ENCODE measurements at places on chromosomes 1 and 21. TPM values are rescaled to one million over a fixed set of nuclear protein-coding genes. Genes with fewer than 3 reads are reported as not detected.
A peak's percentile ranks its signal among the peaks of the same experiment; 100 is the strongest.

ZSCAN20 gene
- total RNA-seq, result 4.7 TPM

DNA sequence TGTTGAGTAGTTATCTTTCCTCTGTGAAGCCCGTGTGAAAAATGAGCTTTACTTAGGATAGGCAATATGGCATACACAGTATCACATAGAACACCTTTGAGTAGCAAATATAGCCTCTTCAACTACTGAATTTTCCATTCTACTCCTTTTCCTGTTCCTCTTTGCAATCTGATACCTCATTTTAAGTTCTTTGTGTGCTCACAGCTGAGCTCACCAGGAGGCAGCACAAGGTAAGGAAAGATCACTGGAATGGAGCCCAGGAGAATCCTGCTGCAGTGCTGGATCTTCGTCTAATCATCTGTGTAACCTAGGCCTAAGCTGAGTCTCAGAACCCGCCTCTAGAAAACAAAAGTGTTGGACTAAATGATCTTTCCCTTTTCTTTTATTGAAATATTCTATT lies 171.0 kb downstream of the LRRC40 start:
- DNase-seq, result no peak

- DNase-seq, result no peak
Measured at GRCh38 chr1:186878356-186878755, 49.6 kb downstream of the PLA2G4A start.

DNA sequence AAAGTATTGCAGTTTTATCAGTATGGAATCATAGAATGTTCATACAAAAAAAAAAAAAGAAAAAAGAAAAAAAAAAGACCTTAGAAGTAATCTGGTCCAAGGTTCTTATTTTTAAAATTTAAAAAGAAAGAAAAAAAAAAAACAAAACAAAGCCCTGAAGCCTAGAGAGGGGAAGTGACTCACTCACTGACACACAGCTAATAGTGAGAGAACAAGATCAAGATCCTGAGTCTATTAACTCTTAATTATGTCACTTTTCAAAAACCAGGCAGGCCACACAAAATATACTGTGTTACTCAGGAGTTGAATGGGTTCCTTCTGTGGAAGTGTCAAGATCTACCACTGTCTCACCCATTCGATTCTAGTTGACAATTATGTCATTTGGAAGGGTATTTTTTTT lies 433.9 kb upstream of the DAB1 start:
- DNase-seq, result no peak

CELA3B gene
- total RNA-seq, result not detected

DNA sequence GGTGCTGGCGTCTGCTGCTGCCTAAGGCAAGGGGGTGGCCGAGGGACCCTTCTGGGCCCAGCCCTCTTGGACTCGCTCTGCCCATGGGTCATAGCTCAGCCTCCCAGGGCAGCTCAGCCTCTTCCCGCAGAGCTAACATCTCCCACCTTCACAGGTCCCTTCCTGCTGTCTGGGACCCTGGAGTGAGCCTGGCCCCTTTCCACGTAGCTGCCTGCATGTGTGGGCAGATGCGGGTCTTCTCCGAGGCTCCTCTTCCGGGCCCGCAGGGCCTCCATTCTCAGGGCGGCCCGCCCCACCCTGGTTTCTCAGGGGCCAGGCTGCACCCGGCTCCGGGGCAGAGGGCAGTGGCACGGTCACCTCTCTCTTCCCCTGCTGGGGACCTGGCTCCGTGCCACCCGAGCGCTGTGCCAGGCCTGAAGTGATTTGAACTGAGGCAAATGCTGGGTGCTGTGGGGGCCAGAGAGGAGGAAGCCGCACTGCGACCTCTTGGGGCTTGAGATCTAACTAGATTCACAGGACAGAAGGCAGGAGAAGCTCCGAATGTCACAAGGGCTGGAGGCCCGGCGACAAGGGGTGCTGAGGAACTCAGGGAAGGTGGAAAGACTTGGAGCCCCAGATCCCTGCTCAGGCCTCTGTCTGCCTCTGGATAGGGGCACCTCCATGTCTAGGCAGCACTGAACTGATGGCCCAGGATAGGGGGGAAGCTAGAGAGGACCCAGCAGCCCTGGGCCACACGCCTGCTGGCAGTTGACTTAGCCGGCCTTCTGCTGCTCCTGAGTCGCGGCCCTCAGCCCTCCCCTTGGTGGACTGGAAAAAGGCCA lies 40.7 kb downstream of the COQ8A start:
- DNase-seq, result peak; percentile 81

DNA sequence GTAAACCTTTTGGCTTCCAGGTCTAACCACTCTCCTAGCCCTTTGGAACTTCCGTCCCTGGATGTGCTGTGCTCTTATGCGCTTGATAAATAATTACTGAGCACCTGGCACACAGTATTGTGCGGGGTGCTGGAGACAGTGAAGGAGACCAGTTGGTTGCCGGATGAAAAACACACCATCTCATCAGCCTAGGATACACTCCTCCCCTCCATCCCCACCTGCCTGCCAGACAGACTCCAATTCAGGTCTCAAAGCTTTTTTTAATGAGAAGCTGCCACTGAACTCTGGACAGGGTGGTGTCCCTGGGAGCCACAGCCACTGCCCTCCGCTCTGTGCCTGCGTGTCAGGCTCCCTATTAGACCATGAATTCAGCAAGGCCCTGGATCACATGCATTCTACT lies 9.2 kb downstream of the GNB1 start:
- no peak for DNase-seq

DNA sequence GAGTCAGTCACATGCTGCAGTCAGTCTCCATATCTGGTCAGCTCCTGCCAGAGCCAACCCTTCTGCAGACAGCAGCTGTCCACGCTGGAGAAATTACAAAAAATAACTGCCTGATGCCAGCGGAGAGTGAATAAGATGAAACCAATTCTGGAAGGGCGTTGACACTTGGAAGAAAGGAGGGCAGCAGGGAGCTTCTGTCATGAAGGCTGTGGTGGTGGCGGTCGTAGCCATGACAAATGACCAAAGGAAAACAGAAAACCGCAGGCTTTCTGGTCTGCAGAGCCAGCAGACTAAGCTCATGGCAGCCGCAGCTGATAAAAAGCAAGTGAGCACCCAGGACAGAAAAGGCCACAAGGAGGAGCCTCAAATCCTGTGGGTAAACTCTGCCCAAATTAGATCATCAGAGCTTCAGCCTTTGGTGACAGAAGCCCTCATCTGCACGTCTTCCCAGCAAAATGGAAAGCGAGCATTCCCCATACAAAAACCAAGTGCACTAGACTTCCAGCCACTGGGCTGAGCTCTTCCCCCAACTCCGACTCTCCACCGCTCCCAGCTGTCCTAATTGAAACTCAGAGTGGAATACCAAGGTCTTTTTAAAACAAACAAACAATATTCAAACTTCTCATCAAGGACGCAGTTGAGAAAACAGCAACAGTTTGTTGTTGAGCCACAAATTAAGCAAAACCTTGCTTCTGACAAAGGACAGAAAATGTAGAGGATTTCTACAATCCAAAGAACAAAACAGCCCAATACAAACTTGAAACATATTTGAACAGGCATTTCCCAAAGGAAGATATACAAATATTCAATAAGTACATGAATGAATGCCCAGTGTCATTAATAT lies 28.7 kb downstream of the RSPH1 start:
- no peak for DNase-seq

DNA sequence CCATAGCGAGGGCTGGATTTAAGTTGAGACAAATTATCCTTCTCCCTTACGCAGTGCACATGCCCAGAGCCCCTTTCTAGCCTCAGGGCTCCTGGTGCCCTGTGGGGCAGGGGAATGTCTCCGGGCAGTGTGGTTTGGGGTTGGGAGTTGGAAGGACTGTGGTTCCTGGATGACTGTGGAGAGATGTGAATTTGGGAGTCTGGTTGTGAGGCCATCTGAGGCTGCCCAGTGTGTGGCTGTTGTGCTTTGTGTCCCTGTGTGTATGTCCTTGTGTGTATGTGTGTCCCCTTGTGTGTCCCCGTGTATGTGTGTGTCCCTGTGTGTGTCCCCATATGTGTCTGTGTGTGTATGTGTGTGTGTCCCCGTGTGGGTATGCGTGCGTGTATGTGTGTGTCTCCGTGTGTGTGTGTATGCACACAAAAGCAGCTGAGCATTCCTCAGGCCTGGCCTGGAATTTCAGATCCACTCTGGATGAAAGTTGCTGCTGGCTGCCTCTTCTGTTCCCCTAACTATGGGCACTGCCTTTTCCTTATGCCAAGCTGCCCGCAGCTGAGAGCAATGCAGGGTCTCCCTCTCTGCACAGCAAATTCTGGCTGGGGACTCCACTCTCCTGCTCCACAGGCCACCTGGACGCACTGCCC lies 65.4 kb downstream of the UBIAD1 start:
- DNase-seq, result peak; percentile 2

- no peak for DNase-seq
Measured at GRCh38 chr1:87644579-87645190, 316.0 kb downstream of the LMO4 start.

DNA sequence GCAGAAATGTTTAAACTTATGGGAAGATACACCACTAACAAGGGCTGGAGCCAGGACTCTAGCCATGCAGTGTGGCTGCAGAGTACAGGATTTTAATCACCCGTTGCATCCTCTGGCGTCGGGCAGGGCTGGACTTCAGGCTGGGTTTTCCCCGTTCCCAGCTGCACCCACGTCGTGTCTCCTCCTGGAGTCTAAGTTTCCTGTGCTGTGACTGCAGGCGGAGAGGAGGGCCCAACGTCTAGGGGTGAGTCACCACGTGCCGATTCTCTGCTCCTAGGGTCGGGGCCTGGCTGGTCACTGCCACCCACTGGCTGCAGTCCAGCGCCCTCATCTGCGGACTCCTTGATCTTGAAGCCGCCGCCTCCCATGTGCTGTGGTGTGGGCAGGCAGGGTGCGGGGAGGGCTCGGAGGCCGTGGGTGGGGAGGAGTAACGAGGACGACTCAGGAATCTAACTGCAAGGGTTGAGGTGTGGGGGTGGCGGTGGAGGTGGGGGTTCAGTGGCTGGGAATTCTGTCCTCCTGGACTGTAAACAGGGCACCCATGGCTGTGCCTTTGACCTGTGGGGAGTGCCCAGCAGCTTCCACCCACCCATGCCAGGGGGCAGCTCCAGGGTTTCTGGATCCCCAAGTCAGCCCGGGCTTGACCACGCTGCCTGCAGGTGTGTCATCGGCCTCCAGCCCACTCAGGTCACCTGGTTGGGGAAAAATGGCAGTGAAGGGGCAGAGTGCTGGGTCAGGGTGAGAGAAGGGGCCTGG lies 77.8 kb downstream of the ALPL start:
- no peak for DNase-seq

GRCh38 chr1:186304982-186305949 lies 69.8 kb downstream of the TPR start:
- DNase-seq, result no peak

- no peak for DNase-seq
Measured at GRCh38 chr1:242132121-242132817, 133.4 kb upstream of the MAP1LC3C start.

- no peak for DNase-seq
Measured at GRCh38 chr1:41657679-41658295, 173.3 kb upstream of the EDN2 start.

RIPPLY3 gene
- not detected for total RNA-seq

GRCh38 chr1:17874710-17875109 lies 119.6 kb downstream of the ACTL8 start:
- DNase-seq, result no peak

GRCh38 chr21:31781737-31782136 lies 49.8 kb upstream of the SCAF4 start:
- no peak for DNase-seq

- no peak for DNase-seq
Measured at GRCh38 chr21:28224191-28224726, 768.4 kb downstream of the LTN1 start.

NME7 gene
- 10.1 TPM for total RNA-seq

GRCh38 chr1:77976433-77977076 lies 2.3 kb downstream of the FUBP1 start:
- no peak for DNase-seq

NID1 gene
- 65.8 TPM for total RNA-seq

- no peak for DNase-seq
Measured at GRCh38 chr21:26912466-26912865, 54.4 kb downstream of the ADAMTS5 start.

DNA sequence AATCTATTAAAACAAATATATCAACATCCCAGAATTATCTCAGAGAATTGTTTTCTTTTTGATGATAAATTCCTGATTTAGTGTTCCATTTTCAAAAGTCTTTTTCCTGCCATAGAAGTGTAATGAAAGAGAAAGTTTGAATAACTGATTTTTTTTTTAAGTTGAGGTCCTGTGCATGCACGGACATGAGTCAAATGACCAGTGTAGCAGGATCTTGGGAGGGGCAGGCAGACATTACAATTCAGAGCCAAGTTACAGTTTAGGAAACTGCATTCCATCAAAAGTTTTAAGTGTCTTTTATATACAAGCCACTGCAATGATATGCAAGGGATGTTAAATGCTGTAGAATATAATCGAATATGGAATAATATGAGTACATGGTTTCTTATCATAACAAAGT lies 227.5 kb downstream of the HMCN1 start:
- no peak for DNase-seq

GRCh38 chr1:221044538-221044937 lies 165.3 kb downstream of the HLX start:
- DNase-seq, result no peak

DNA sequence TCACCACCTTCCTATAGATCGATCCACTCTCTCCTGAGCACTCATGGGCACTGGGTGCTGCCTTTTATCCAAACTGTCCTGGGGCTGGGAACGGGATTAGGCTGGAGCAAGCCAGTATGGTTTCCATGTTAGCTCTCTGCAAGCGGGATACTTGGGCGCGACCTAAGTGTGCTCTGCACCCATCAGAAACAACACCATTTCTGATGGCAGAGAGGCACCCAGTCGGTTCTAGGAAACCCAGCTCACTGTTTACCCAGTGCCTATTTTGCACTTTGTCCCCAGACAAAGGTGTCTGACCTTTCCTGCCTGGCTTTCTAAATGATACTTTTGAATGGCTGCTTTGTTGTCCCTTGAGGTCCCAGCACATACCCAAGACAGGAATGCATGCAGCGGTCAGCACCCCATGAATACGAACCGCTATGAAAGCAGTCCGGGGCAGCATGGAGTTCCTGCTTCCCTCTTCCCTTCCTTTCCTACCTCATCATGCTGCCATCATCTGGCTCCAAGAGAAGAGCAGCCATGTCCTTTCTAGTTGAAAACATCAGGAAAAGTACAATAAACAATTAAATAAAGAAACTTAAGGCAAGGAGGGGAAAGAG lies 83.9 kb downstream of the TRABD2B start:
- no peak for DNase-seq

ETNK2 gene
- 5.3 TPM for total RNA-seq

GRCh38 chr1:63855942-63856341 lies 82.1 kb downstream of the ROR1 start:
- no peak for DNase-seq

- DNase-seq, result no peak
Measured at GRCh38 chr1:12678350-12678749, 34.5 kb downstream of the AADACL4 start.

- no peak for DNase-seq
Measured at GRCh38 chr21:38945545-38946245, 140.0 kb downstream of the ETS2 start.
